ENCODE measurements at places on chromosomes 2 and 18.

GRCh38 chr2:39135690-39136259 is 14.9 kb upstream of the SOS1 start:
- no peak for DNase-seq

GRCh38 chr2:19178175-19178574 is 180.2 kb downstream of the OSR1 start:
- no peak for DNase-seq

DNA sequence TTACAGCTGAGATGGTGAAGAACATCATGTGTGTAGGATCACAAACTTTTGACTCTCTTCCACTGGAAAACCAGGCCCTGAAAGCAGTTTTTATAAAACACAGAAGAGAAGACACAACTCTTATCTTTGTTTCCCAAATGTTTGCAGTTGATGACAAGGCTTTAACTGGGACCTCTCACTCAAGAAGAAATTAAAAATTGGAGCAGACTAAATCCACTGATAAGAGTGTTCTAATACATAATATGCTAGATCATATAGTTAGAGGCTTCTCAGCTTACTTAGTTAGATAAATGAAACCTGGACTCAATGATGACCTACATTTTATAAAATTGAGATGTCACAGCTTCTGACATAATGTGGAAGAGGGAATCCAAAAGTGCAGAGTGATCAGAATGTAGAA is 158.3 kb upstream of the WDSUB1 start:
- no peak for DNase-seq

GRCh38 chr2:191165176-191165643 is 14.4 kb upstream of the STAT4 start:
- peak; percentile 65 for DNase-seq

- no peak for DNase-seq
Measured at GRCh38 chr2:173099804-173100203, 24.2 kb downstream of the MAP3K20 start.

DNA sequence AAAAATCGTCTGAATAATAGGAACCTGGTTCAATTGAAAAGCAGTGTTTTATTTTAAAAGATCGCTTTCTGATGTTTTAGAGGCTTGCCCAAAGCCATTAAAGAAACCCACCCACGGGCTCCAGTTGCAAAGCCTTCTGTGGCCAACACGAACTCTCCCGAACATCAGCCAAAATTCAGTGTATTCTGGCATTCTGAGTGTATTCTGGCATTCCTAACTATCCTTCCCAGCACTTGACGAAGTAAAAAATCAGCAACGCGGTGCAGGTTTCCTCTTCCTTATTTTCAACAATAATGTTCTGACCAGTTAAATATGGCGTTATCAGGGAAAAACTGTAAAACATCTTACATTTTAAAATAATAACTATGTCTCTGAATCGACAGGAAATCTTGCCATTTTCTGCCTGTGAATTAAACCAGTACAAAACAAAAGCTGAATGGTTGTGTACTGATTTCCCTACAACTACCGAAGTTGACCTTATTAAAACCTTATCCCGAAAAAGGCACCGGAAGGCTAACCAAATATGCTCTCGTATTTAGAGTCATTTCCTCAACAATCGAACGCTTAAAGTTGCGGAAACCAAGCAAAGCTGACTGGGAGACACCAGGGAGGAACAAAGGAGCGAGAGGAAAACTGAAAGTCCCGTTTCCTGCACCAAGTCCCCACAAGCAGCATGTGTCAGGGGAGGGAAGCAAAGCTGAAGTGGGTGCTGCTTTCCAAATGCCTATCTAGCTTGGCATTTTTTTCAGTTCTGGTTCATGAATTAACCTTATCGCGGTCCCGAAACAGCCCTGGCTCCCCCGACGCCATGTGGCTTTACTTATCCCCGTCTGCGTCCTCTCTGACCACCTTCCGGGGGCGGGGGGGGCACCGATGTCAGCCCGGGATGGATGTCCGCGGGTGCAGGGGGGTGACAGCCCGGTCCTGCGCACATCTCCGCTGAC is 44.3 kb downstream of the ZNF516 start:
- peak; percentile 74 for DNase-seq

DNA sequence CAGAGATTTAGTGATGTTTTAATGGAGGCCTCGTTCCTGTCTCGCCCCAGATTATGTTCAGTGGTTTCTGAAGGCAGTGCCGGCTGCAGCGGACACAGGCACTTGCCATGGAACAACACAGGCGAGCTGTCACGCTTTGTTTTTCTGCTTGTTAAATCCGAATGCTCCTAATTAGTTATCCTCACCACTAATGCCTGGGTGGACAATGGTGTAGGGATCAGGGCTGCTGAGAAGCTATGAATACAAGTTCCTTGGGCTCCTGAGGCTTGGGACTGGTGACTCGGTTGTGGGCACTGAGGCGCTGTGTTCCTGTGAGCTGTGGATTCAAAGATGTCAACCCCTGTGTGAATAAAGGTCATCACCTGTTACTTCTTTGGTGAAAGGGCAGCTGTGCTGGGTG is 123.5 kb downstream of the PLEKHM3 start:
- DNase-seq, result no peak

- DNase-seq, result no peak
Measured at GRCh38 chr2:20977520-20978180, 66.2 kb downstream of the APOB start.

Measured in fibroblast of skin of right quadriceps (primary cell).